ENCODE measurements at places on chromosomes 1 and 21.

GRCh38 chr1:83746234-83746633 lies 252.7 kb downstream of the TTLL7 start:
- DNase-seq, result no peak

- DNase-seq, result peak; percentile 80
These were observed 4.5 kb downstream of the HSPB7 start for GRCh38 chr1:16013220-16013907.

DNA sequence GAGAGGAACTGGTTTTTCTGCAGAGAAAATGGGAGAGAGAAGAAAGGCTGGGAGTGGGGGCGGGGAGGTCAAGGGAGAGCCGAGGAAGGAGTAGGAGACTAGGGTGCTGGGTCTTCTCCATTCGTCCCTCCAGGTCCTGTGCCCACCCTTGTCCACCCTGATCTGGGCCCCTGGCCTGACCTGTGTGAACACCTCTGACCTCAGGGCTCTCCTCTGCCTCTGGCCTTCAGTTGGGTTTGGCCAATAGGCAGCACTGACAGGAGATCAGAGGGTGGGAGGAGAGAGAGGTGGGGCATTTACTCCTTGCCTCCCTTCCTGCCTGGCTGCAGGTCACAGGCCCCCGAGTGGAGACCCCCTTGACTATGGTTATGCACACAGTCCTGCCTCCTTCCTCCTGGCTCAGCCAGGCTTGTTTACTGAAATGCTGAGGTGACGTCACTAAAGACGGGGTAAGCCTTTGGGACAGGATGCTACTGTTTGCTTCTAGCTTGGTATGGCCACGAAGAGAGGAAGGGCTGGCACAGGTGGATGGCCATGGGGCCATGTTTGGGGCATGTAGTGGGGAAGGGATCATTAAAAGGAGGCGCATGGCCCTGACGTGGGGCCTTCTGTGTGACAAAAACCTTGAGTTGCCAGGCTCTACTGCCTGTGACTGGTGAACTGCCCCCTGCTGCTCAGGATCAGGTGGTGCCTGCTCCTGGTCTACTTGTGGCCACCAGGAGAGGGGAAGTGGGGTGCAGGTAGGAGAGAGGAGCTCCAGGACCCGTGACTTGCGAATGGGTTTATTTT lies 248.7 kb upstream of the CSF3R start:
- DNase-seq, result no peak

DNA sequence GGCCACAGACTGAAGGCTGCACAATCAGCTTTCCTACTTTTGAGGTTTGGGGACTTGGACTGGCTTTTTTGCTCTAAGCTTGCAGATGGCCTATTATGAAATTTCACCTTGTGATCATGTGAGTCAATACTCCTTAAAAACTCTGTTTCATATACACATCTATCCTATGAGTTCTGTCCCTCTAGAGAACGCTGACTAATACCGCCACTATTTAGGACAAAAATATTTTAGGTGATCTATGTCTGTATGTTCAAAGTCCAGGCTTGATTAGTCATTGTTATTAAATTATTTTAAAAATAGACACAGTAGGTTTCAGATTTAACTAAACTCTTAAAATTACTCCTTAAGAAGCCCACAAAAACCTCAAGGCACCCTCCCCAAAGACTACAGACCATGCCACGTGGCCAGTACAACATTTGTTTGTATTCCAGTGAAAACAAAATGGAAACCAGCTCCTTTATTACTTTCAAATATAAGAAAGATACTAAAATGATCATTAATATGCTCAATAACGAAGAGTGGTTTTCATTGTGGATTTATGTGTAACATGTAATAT lies 63.1 kb downstream of the TMPRSS15 start:
- DNase-seq, result peak; percentile 31

- DNase-seq, result no peak
These were observed 107.2 kb downstream of the RGS2 start for GRCh38 chr1:192916021-192916420.

GRCh38 chr1:18412882-18413353 lies 67.8 kb upstream of the KLHDC7A start:
- DNase-seq, result no peak

- DNase-seq, result no peak
These were observed 222.7 kb upstream of the GJB5 start for GRCh38 chr1:34532113-34532512.

DNA sequence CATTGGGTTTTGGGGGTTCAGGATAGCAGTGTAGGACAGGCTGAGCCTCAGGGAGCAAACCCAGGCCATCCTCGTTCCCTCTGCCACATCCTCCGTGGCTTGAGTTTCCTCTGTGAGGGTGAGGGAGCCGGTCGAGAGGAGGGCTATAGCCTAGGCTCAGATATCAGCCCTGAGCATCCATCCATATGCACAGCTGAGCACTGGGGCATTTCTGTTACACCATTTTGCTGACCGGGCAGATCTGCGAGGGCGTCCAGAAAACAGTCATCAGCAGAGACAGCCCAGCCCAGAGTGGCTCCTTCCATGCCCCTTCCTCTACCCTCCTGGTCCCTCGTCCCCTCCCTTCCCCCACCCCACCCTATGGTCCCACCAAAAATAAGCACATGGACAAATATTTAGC lies 53.5 kb downstream of the PTPRF start:
- DNase-seq, result no peak

DNA sequence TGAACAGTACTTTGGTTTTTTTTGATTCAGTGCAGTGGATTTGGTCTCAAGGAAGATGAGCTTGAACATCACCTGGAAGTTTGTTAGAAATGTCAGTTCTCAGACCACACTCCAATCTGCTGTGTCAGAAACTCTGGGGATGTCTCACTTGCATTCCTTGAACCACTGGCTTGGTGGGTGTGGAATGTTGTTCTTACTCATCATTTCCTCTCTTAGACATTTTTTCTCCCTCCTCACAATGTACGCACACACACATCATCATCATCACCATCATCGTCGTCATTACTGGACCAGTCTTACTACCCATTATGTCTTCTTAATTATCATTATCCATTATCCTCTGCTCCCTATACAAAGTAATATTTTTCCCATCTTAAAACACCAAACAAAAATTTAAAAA lies 91.9 kb upstream of the KCNK2 start:
- DNase-seq, result peak; percentile 95

DNA sequence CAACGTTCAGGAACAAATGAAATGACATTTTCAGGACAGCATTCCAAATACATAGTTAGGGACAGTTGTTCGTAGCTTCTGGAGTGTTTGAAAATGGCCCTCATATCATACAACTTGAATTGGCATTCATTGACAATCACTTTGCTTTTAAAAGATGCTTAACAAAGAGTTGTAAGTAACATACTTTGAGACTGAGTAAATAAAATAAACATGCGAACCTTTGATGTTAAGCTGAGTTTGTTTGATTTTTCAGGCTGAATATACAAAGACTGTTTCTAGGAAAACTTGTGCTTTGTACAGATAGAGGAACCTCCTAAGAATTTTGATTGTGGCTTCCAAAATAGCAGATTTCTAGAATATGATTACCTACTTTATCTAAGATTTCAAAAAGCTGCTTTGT lies 45.3 kb downstream of the ITSN1 start:
- DNase-seq, result no peak

Measured in fibroblast of skin of scalp (primary cell).